ENCODE measurements at places on chromosomes 2 and 18. TPM values are rescaled to one million over a fixed set of nuclear protein-coding genes. Genes with fewer than 3 reads are reported as not detected.

The COLEC12 gene
- polyA plus RNA-seq: not detected

The CNTNAP5 gene
- not detected for polyA plus RNA-seq

The WDR43 gene
- polyA plus RNA-seq: 71.8 TPM

The ACAA2 gene
- polyA plus RNA-seq: 50.3 TPM

The CSRNP3 gene
- 0.05 TPM for polyA plus RNA-seq

The PCARE gene
- polyA plus RNA-seq: not detected

The NT5C1B gene
- polyA plus RNA-seq: not detected

The TSPYL6 gene
- not detected for polyA plus RNA-seq

DNA sequence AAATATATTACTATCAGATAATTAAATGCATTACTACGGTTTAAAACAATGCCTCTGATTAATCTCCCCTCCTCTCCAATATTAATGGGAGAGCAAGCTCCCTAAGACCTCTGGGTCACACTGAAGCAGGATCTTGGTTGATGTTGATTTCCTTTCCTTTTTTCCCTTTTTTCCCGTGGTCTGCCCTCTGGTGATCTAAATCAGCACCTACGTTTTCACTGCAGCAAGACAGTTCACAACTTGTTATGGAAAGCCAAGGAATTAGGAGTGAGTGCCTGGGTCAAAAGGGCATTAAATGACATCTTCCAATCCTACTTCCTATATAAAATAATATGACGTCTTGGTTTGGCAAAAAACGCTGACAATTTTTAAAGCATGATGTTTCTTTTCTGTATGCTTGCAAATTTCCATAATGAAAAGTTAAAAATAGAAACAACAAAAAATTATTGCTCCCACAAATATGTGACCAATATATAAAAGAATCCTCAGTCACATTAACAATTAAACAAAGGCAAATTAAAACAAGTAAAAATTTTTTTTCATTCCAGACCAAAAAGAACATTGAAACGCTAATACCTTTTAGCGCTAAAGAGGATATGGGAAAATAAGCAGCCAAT lies 7.9 kb upstream of the CFAP36 start:
- DNase-seq: peak; percentile 78

DNA sequence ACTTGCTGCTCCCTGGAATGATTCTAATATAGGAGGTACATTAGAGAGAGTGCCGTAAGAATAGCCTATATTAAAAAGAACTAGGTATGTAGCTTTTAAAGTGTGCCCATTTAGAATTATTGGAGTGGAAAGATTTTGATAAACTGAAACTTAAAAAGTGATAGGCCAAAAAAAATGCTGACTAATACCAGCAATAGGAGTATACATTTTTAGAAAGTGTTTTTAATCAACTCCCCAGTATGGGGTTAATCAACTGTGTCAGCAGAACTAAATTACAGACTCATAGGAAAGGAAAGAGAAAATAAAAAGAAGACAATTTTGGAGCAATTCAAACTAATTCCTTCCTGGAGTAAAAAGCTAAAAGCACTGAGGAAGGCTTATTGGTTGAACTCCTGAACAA lies 13.3 kb upstream of the MEIS1 start:
- no peak for DNase-seq

- DNase-seq: no peak
These were observed 99.0 kb downstream of the HS1BP3 start for GRCh38 chr2:20551945-20552328.

GRCh38 chr2:60309336-60309735 lies 244.1 kb downstream of the BCL11A start:
- DNase-seq: no peak

- DNase-seq: no peak
These were observed 28.3 kb upstream of the CCL20 start for GRCh38 chr2:227785293-227785692.

GRCh38 chr18:3129053-3129864 lies 90.5 kb downstream of the MYOM1 start:
- DNase-seq: peak; percentile 60

GRCh38 chr2:210162466-210163124 lies 8.6 kb downstream of the KANSL1L start:
- no peak for DNase-seq

- DNase-seq: no peak
These were observed 11.0 kb upstream of the OSR1 start for GRCh38 chr2:19369341-19369955.

GRCh38 chr2:179528576-179529069 lies 264.0 kb upstream of the SESTD1 start:
- no peak for DNase-seq

DNA sequence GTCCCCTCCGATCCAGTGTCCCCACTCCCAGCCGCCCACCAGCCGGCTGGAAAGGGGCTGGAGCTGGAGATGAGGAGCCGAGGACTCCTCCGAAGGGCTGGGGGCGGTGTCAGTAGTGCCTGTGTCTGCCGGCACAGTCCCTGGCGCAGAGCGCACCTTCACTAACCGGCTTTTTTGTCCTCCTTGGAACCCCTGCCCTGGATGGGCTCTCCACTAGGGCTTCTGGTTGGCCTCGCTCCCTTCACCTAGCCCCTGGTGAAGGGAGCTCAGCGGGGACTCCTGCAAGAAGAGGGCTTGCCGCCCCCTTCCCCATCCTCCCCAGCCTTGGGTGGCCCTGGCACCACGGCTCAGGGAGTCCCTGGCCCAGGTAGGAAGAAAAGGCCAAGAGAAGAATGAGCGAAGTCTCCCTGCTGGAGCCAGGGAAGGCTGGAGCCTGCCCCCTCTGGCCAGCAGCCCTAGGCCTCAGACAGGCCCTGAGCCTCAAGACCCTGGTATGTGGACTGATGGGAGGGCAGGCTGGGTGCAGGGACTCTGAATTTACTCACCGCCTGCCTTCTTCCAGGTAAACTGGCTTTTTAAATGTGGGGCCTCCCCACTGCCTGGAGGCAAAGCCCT lies 570 bp upstream of the ECEL1 start:
- DNase-seq: no peak

DNA sequence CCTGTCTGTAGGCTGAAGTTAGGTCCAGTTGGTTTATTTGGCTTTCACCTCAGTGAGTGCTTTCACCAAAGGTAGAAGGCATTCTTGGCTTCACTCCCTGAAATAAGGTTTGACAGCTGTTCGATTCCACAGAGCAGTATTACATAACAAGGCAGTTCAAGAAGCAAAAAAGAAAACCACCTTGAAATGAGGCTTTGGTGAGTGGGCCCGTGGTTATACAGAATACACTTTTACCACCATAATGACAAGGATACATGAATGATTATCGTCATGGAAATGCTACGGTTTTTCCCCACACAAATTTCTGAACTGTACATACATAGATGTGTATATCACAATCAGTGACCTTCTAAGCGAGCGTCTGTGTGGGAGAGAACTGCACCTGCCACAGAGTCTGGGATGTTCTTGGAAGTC lies 80.0 kb upstream of the CHRNA1 start:
- no peak for DNase-seq

- DNase-seq: no peak
These were observed 33.7 kb downstream of the FASTKD2 start for GRCh38 chr2:206799083-206799482.

- no peak for DNase-seq
These were observed 163.7 kb downstream of the PTGR3 start for GRCh38 chr18:75045272-75045671.

DNA sequence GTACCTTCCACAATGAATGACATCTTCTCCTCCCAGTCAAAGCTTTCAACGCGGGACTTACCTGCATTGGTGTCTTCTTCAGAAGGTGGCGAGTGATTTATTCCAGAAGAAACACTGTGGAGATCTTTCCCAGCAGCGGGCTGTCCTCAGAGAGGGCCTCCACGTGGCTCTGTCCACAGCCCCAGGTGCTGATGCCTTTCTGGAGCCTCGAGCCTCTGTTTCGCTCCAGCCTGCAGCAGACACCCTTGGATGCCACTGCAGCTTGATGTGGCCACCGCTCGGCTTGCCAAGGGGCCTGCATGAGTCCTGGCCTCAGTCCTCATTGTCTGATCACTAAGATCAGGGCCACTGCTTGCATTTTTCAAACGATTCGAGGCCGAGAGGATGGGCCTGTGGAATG lies 46.6 kb upstream of the GALR1 start:
- no peak for DNase-seq

DNA sequence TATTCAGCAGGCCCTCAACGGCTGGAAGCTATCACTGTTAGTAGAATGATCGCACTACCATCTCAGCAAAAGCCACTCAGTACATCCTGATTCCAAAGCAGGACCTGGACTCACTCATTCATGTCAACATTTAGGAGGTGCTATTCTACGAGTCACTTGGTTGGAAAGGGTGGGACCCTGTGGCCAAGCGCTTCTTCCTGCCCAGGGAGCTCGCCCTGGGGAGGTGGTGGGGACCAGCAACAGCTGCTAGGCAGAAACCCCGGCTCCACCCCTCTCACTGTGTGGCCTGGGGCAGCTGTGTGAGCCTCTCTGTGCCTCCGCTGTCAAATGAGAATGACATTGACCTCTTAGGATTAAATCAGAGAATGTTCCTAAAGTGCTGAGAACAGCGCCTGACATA lies 231.4 kb downstream of the EIPR1 start:
- no peak for DNase-seq

DNA sequence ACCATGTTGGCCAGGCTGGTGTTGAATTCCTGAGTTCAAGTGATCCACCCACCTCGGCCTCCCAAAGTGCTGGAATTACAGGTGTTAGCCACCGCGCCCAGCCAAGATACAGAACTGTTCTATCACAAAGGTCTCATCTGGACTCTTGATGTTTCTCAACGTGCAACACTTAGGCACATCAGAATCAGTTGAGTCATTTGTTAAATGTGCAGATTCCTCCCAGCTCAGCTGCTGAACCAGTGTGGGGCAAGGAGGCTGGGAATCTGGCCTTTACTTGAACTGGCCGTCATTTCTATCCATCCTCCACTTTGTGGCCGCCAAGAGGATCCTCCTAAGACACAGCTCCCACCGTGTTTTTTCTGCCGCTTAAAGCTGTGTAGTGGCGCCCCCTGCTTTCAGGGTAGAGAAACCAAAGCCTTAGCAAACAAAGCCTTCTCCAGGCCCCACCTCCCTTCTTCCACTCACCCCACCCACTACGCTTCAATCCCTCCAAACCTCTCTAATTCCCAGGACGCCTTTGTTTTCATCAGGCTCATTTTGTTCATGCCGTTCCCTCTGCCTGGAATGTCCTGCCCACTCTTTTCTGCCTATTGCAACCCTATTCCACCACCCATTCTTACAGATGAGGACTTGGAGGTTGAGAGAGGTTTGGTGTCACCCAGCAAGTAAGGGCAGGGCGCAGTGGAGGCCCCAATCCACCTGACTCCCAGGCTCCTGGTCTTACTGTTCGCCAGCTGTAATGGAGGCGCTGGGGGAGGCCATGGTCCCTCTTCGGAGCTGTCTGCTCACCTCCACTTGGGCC lies 776 bp upstream of the SPEG start:
- peak; percentile 71 for DNase-seq

GRCh38 chr2:19868701-19869580 lies 32.8 kb downstream of the TTC32 start:
- DNase-seq: no peak
